ENCODE measurements at places on chromosomes 4 and X. TPM values are rescaled to one million over a fixed set of nuclear protein-coding genes. Genes with fewer than 3 reads are reported as not detected.

Gene CCDC120
- polyA plus RNA-seq, result 4.0 TPM

Gene KLB
- 0.10 TPM for polyA plus RNA-seq

Gene LEF1
- 3.8 TPM for polyA plus RNA-seq

Gene NDST3
- 0.37 TPM for polyA plus RNA-seq

DNA sequence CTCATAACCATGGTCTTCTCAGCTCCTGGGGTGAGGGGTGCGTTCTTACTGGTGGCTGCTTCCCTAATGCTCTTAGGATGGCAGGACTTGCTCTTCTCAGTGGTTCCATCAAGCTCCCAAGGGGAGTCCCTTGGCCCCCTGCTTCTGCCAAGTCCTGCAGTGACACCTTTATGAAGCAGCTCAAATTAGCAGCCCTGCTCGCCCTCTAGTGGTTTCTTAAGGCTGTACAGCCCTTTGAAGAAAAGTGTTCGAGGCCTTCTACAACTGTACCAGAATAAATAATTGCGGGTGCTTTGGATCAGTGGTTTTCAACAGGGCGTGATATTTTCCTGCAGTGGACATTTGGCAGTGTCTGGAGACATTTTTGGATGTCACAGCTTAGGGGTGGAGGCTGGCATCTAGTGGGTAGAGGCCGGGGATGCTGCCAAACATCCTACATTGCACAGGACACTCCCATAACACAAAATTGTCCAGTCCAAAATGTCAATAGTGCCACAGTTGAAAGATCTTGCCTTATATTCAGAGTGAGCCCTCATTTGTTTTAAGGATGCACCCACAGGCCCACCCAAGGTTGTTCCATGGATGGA lies 204.7 kb upstream of the S100G start:
- DNase-seq, result peak; percentile 56

- no peak for DNase-seq
Measured at GRCh38 chr4:24922416-24922815, 9.6 kb upstream of the CCDC149 start.

DNA sequence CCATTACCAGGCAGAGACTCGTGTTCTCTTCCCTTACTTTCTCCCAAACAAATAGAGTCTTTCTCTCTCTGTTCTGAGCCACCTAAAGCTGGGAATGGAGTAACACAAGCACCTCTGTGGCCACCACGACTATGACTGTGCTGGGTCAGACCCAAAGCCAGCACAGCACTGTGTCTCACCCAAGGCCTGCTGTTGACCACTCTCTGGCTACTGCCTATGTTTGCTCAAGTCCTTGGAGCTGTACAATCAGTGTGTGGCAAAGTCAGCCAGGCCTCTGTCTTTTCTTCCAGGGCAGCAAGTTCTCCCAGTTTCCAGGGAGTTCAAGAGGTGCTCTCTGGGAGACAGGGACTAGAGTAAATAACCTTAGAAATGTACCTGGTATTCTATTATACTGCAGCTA lies 239.4 kb downstream of the FAM47A start:
- peak; percentile 13 for DNase-seq

- DNase-seq, result no peak
Measured at GRCh38 chr4:88137112-88137511, 21.3 kb downstream of the ABCG2 start.

DNA sequence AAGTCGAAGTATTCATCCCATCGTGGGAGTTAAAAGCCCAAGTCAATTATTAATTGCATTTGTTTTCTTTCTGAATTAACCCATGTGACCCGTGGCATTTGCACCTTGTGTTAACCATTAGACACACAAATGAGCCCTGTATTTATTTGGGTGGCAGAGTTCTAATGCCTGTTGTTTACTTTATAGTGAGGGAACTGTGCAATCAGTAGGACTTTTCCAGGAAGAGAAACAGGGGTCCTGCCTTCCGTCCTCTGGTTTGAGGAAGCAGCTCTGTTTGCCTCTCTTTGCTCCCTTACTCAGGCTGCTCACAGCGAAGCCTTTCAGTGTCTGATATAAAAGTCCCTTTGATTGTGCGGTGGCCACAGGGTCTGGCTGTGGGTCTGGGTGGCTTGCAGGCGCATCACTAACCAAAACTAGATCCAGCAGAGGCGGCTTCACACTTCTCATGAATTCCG lies 263.6 kb downstream of the PTTG2 start:
- DNase-seq, result peak; percentile 49

GRCh38 chr4:37268319-37268718 lies 23.8 kb downstream of the NWD2 start:
- DNase-seq, result no peak

- no peak for DNase-seq
Measured at GRCh38 chr4:41844327-41844726, 90.9 kb upstream of the TMEM33 start.

- peak; percentile 30 for DNase-seq
Measured at GRCh38 chrX:456551-457291, 70.0 kb upstream of the PPP2R3B start.

GRCh38 chr4:79209822-79210635 lies 115.8 kb downstream of the NAA11 start:
- DNase-seq, result no peak

DNA sequence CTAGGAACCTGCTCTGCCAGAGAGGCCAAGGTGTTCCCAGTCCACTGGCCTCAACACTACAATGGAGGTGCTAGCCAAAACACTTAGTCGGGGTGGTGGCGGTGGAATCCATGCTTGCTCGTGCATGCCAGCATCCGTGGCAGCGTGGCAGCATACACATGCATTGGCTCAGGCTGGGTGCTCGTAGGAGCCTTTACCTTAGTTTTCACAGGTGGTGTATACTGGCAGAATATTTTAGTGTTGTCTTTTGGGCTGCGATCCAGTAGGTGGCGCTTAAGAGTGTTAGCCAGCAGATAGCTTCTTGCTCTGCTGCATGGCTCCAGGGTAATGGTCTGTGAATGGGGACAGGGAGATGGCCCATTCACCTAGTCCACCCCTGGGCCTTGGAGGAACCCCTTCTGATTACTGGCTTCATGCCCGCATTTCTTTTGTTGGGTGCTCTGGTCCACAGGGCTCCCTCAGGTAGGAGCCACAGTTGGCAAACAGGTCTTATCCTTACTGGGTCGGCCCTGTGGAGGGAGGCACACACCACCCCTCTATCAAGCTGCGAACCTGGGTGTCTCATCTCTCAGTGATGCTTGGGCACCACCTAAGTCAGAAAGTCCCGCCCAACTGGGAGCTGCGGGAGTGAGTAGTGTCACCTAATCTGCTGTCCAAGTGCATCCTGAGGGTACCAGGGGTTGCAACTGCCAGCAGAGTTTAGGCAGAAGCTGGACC lies 40.0 kb downstream of the RIPPLY1 start:
- DNase-seq, result peak; percentile 34

- no peak for DNase-seq
Measured at GRCh38 chrX:56068274-56068758, 163.8 kb upstream of the KLF8 start.

- DNase-seq, result no peak
Measured at GRCh38 chr4:70681704-70682103, 6.6 kb upstream of the UTP3 start.

GRCh38 chr4:76252271-76252653 lies 741 bp downstream of the FAM47E start:
- no peak for DNase-seq
